PC-9 (cell line): ENCODE measurements at places on chromosomes 2 and 18. TPM values are rescaled to one million over a fixed set of nuclear protein-coding genes. Genes with fewer than 3 reads are reported as not detected.

The RAB12 gene
- 60.1 and 79.4 TPM in 2 replicates for total RNA-seq

The IGFBP5 gene
- total RNA-seq, result 5.5 and 10.0 TPM in 2 replicates

The CYP1B1 gene
- 36.3 and 39.4 TPM in 2 replicates for total RNA-seq

The BIN1 gene
- total RNA-seq, result 87.5 and 95.6 TPM in 2 replicates

The SDC1 gene
- 114 and 128 TPM in 2 replicates for total RNA-seq
